PC-3 (cell line): ENCODE measurements at places on chromosomes 2 and 18. TPM values are rescaled to one million over a fixed set of nuclear protein-coding genes. Genes with fewer than 3 reads are reported as not detected.

USP14 gene
- 30.7 and 31.9 TPM in 2 replicates for total RNA-seq

ADRA2B gene
- total RNA-seq = 0.12 TPM in 1 of 2 replicates, not detected in the other

CD8B2 gene
- total RNA-seq = not detected in 2 replicates

NABP1 gene
- total RNA-seq = 45.4 and 56.8 TPM in 2 replicates

EDAR gene
- 0.04 TPM in 1 of 2 replicates, not detected in the other for total RNA-seq

RNF152 gene
- 2.0 and 2.8 TPM in 2 replicates for total RNA-seq

WNT6 gene
- not detected in 2 replicates for total RNA-seq

C2orf78 gene
- not detected in 2 replicates for total RNA-seq

CFAP210 gene
- not detected in 2 replicates for total RNA-seq

CDH2 gene
- 34.0 and 39.2 TPM in 2 replicates for total RNA-seq

ACOXL gene
- 15.5 and 16.3 TPM in 2 replicates for total RNA-seq

ADD2 gene
- 4.4 and 16.0 TPM in 2 replicates for total RNA-seq

RUFY4 gene
- not detected in 2 replicates for total RNA-seq

FNDC4 gene
- total RNA-seq = 1.7 and 4.7 TPM in 2 replicates

G6PC2 gene
- not detected in 2 replicates for total RNA-seq

FAM161A gene
- total RNA-seq = 2.0 and 3.2 TPM in 2 replicates
